NCI-H2227 treated with DMSO at 0.1 percent for 48 hours (cell line): ENCODE measurements at places on chromosomes 5 and 9.

- DNase-seq: no peak
Measured at GRCh38 chr5:43063721-43064171, 23.6 kb upstream of the ANXA2R start.

GRCh38 chr9:2987679-2988078, 143.8 kb upstream of the PUM3 start:
- DNase-seq: no peak

DNA sequence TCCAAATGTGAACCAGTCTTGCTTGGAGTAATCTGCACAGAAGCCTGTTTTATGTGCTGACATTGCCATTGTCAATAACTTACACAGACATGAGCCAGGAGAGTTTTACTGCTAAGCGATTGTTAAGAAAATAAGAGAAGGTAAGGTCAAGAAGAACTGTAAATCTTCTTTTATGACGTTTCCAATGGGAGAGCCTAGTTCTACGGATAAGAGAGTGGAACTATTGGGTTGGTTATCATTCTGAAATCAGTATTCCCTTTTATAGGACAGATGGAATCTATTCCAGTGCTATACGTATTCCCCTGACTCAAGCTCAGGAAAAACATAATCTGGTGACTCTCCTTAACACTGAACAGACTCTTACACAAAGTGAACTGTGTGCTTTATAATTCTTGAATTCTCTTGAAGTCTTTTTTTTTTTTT, 137.9 kb upstream of the OTULINL start:
- no peak for DNase-seq

- no peak for DNase-seq
Measured at GRCh38 chr5:155957884-155958283, 369.1 kb upstream of the SGCD start.

DNA sequence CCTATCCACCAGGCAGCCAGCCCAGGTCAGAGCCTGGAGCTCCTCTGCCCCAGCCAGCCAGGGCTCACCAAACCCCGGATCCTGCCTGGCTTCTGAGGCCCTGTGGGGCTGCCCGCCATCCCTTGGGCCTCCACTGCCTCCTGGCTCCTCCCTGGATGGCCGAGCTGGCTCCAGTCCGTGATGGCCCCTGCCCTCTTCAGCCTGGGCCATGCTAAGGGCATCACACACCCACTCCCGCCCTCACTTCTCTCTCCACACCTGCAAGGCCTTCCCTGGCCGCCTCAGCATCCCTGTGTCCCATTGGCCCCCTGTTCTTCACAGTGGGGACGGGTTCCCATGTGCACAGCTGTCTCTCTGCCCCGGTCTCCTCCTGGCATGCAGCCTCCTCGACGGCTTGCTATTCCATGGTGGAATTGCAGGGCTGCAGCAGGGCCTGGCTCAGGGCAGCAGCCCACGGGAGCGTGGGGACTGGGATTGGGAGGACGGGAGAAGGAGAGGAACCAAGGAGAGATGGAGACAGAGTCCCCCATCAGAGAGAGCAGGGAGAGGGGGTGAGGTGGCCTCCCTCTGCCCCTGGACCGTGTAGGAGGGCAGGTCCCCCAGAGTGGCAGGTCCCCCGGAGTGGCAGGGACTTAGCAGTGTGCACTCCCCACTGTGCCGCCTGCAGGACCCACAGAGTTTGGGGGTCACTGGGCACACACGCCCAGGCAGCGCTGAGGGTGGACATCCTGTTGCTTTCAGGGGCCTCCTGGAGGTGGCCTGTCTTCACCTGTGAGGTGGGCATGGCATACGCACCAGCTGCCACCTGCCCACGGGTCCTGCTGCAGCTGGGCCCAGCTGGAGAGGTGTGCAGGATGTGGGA, 16.7 kb upstream of the RNU6ATAC start:
- DNase-seq: no peak
